ENCODE measurements at places on chromosomes 13 and 19.

DNA sequence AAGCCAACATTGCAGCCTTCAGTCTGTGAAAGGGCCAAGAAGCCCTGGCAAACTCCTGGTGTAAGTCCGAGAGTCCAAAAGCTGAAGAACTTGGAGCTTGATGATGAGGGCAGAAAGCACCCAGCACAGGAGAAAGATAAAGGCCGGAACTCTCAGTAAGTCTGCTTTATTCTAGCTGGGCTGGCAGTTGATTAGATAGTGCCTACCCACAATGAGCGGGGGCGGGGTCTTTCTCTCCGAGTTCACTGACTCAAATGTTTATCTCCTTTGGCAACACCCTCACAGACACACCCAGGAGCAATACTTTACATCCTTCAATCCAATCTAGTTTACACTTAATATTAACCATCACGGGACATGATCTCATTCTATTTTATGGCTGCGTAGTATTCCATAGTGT, 1317.1 kb downstream of the SLITRK1 start:
- DNase-seq: no peak

- no peak for DNase-seq
These were observed 212.5 kb downstream of the POSTN start for GRCh38 chr13:37385956-37386670.

GRCh38 chr19:4009990-4010807, 2.7 kb downstream of the PIAS4 start:
- no peak for DNase-seq

DNA sequence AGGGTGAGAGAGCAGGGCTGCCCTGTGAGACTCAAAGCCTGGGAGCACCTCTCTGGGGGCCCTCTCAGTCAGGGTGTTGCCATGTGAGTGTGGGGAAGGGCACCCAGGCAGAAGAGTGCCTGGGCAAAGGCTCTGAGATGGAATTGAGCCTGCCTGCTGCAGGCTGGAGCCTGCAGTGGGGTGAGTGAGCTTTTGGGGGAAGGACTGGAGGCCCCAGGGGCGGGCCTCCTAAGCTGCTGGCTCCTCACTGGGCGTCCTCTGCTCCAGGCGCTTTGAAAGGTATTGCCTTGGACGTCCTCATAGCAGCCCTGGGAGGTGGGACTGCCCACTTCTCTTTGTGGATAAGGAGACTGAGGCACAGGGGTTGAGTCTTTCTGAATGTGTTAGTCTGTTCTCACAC, 60.3 kb downstream of the ARHGEF7 start:
- no peak for DNase-seq

DNA sequence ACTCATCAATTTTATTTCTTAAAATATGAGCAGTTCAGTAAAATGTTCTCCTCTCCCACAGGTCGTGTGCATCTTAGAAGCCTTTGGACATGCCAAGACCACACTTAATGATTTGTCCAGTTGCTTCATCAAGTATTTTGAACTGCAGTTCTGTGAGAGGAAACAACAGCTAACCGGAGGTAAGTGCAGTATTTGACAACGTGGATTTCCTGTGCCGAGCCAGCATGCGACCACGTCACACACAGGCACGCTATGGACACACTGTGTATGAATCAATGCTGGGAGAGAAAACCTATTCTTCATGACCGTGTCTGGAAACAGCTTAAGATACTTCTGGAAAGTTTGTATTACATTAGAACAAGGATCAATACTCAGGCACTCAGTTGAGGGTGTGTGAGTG, 268.5 kb downstream of the MYO16 start:
- DNase-seq: no peak

GRCh38 chr13:52892925-52893324, 44.5 kb upstream of the PCDH8 start:
- no peak for DNase-seq

GRCh38 chr19:3986260-3987041, 1.2 kb upstream of the EEF2 start:
- DNase-seq: peak; percentile 86
